ENCODE measurements at places on chromosomes 1 and 21.

- no peak for DNase-seq
Observed at GRCh38 chr1:93584261-93585003, 97.2 kb downstream of the BCAR3 start.

DNA sequence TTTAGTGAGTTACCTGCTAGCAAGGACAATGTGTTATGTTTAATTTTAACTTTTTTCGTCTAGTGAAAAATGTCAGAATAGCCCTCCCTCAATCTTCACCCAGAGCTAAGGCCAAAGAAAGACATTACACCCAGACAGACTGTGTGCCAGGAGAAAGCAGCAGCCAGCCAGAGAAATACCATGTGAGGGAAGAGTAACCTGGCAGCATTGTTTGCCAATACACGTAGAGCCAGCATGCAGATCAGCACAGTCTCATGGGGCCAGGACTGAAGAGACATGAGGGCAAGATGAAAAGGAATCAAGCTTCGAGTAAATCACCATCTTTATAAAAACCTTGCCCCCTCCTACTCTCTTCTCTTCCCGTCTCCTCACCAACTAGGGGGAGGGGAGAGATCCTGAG lies 88.5 kb upstream of the ADAR start:
- DNase-seq, result no peak

- no peak for DNase-seq
Observed at GRCh38 chr1:172390683-172391551, 29.6 kb upstream of the C1orf105 start.

GRCh38 chr1:41427916-41428737 lies 56.4 kb downstream of the EDN2 start:
- peak; percentile 34 for DNase-seq

DNA sequence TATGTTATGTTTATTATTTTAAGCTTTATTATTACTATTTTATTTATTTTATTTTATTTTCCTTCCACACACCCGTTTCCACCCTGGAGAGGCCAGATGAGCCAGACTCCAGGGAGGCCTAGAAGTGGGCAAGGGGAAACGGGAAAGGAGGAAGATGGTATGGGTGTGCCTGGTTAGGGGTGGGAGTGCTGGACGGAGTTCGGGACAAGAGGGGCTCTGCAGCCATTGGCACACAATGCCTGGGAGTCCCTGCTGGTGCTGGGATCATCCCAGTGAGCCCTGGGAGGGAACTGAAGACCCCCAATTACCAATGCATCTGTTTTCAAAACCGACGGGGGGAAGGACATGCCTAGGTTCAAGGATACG lies 468 bp upstream of the MX1 start:
- no peak for DNase-seq

- no peak for DNase-seq
Observed at GRCh38 chr1:152697701-152698600, at the start of gene LCE2A. TSS of gene LCE2A (plus strand) at chr1:152698345. CDS start at chr1:152698902, 557 bp downstream.

- DNase-seq, result no peak
Observed at GRCh38 chr1:33569331-33569730, 96.9 kb downstream of the ZSCAN20 start.

GRCh38 chr1:57300186-57300585 lies 123.7 kb downstream of the DAB1 start:
- no peak for DNase-seq

- DNase-seq, result peak; percentile 71
Observed at GRCh38 chr1:61140778-61141177, 58.4 kb downstream of the NFIA start.

DNA sequence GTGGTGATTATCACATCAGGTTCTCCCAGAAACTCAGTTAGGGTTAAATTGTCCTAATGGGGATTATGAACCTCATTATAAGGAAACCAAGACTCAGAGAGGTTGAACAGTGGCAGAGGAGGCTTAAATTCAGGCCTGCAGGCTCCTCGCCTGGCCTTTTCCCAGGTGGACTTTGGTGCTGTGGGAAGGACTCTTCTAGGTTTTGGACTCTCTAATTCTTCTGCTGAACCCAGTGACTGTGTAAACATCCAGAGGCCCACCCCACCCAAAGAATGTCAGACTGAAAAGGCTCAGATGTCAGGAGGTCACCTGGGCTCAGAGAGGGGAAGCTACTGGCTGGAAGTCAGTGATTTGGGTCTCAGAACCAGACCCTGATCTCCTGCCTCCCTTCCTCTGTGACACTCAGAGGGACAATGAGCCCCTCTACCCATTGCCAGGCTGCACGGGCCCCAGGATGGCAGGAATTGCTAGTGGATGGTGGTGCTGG lies 2.5 kb downstream of the ZNF362 start:
- DNase-seq, result no peak

DNA sequence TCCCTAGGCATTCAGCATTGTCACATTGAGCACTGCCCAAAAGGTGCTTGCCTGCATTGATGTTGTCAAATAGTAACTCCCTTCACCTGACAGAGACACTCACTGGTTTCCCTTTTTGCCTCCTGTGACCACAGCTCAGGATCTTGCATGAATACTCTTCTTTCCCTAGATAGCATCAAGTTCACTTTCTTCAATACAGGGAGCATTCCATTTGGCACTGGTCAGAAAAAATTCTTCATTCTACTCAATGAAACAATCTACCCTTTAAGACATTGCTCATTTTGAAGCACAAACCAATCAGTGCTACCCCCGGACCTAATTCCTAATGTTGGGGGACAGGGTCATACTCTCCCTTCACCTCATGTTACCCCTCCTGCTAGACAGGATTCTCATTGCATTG lies 319.0 kb upstream of the SNX7 start:
- DNase-seq, result no peak

DNA sequence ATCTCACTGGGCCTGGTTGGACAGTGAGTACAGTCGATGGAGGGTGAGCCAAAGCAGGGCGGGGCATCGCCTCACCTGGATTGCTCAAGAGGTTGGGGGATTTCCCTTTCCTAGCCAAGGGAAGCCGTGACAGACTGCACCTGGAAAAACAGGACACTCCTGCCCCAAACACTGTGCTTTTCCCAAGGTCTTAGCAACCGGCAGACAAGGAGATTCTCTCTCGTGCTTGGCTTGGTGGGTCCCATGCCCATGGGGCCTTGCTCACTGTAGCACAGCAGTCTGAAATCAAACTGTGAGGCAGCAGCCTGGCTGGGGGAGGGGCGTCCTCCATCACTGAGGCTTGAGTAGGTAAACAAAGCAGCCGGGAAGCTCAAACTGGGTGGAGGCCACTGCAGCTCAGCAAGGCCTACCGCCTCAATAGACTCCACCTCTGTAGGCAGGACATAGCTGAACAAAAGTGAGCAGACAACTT lies 11.3 kb downstream of the C1orf105 start:
- no peak for DNase-seq

GRCh38 chr1:215471463-215471862 lies 95.6 kb upstream of the KCTD3 start:
- no peak for DNase-seq

- DNase-seq, result no peak
Observed at GRCh38 chr1:239457491-239458143, 71.2 kb downstream of the CHRM3 start.

DNA sequence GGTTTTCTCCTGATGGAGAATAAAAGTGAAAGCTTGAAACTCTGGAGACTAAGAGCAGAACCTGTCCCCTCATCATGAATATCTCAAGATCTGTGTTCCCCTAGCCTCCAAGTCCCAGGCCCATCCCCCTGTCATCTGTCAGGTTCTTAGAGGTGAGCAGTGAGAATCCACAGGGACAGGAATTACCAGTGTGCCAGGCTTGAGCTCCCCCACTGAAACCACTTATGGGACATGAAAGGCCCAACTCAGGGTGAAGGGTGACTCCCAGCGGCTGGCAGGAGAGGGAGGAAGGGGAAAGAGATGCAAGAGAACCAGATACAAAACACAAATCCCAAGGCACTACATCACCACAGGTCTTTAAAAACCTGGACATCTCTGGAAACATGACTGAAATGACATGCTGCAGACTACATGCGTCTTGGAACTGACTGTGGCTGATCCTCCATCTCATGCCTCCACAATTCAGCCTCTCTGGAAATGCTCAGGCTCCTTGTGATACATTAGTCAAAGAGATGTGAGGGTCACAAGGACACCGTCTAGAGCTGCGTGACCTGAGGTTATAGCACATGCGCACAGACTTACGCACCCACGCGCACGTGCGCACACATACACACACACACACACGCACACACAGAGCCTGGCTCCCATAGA lies 6.8 kb upstream of the LY9 start:
- DNase-seq, result no peak
